Activated naive CD8-positive, alpha-beta T cell treated with anti-CD3 and anti-CD28 coated beads, Interleukin-2, amount 10 ng/mL, durations not matched to agents 7 days and 5 days (primary cell): ENCODE measurements at places on chromosomes 6 and 20. TPM values are rescaled to one million over a fixed set of nuclear protein-coding genes. Genes with fewer than 3 reads are reported as not detected.

Gene DZANK1
- total RNA-seq = 2.2 TPM

Gene SEL1L2
- not detected for total RNA-seq

Gene KCNK5
- 8.5 TPM for total RNA-seq

Gene PNPLA1
- total RNA-seq = not detected

Gene NKX2-4
- total RNA-seq = not detected

Gene IMPG1
- total RNA-seq = not detected
